ENCODE measurements at places on chromosomes 6 and 20.
A peak's percentile ranks its signal among the peaks of the same experiment; 100 is the strongest.

- DNase-seq = no peak
Measured at GRCh38 chr6:137883400-137884148, 16.5 kb downstream of the TNFAIP3 start.

DNA sequence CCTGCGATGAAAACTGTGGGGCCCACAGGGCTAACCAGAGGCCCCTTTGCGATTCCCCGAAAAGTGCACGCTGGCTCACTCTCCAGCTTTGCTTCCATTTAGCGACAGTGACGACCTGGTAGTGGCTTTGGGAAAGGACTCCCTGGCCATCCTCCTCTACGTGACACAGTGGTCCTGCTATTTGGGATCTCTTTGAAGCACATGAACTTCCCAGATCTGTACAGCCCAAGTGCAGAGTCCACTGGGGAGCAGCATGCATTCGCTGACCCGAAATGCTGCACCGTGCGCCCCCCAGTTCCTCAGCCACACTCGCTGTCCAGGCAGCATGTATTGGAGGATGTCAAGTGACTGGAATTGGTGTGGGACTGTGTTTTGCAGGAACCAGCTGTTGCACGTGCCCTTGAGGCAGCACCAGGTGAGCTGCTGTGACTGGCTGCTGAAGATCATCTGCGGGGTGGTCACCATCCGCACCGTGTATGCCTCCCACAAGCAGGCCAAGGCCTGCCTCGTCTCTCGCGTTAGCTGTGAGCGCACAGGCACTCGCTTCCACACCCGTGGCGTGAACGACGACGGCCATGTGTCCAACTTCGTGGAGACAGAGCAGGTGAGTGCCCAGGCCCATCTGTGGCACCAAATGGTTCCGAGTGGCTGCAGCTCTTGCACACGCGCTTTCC is 51.6 kb downstream of the SYNJ2 start:
- DNase-seq = no peak

- no peak for DNase-seq
Measured at GRCh38 chr20:49843770-49844380, 31.2 kb downstream of the SLC9A8 start.

- peak; percentile 72 for DNase-seq
Measured at GRCh38 chr20:49747707-49748524, 34.2 kb upstream of the B4GALT5 start.

GRCh38 chr6:118080547-118080946 is 173.5 kb downstream of the SLC35F1 start:
- DNase-seq = no peak

GRCh38 chr6:99151634-99152346 is 197.7 kb downstream of the FAXC start:
- DNase-seq = peak; percentile 22

DNA sequence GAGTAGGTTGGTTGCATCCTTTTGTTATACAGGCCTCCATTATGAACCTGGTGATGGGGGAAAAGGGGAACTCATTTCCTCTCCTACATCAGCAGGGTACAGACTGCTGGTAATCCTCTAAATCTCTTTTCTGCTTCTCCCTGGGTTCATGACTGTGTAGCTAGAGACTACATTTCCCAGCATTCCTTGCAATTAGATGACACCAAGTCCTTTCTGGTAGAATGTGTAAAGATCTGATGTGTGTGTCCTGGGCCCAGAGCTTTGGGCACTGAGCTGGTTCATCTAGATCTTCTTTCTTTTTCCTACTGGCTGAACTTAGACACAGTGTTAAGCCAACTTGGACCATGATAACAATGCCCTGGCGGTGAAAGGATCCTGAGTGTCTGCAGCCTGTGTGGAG is 104.7 kb upstream of the IFNGR1 start:
- DNase-seq = no peak

GRCh38 chr6:138844192-138844591 is 48.3 kb downstream of the ECT2L start:
- peak; percentile 44 for DNase-seq

DNA sequence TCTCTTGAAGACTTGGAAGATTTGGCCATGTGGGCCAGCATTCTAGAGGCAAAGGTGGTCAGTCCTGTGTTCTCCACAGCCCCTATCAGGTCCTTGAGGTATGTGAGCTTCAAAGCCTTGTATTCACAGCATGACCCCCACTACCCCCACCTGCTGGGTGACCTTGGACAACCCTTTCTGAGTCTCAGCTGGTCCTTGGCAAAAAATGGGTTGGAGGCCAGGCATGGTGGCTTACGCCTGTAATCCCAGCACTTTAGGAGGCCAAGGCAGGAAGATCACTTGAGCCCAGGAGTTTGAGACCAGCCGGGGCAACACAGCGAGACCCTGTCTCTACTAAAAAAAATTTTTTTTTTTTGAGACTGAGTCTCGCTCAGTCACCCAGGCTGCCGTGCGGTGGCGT is 42.6 kb downstream of the UBE2V1 start:
- DNase-seq = no peak

- DNase-seq = no peak
Measured at GRCh38 chr6:73742433-73742832, 46.4 kb downstream of the CD109 start.

DNA sequence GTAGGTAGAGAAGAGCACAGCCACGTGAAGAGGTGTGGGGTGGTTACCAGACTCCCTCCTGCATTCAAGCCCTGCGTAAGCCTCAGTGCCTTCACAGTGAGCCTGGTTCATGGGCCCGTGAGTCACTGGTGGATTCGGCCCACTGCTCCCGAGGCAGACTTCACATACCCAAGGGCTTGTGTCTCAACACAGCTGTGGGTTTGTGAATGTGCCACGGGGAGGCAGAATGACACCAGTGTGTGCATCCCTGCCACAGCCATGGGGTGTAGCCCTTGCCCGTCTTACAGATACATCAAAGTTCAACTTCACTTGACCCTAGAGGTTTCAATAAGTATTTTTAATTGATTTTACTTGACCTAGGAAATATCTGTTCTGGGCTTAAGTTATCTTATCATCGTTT is 108.5 kb downstream of the MAP3K4 start:
- no peak for DNase-seq

DNA sequence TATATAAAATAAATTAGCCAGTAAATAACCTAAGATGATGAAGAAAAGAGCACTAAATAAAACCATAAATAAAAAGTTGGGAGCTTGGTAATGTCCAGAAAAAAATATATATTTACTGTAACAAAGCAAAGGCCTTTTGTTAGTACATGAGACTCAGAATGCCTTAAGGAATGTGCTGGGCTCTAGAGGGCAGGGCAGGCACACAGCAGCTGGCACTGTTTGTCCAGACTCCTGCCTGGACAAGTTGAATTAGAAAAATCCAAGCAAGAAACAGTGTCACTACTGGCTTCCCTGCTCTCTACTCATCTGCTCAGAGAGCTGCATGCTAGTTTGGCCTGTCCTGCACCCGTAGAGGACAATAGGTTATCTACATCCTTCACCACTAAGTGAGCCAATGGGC is 8.8 kb downstream of the DEFB129 start:
- DNase-seq = peak; percentile 19

DNA sequence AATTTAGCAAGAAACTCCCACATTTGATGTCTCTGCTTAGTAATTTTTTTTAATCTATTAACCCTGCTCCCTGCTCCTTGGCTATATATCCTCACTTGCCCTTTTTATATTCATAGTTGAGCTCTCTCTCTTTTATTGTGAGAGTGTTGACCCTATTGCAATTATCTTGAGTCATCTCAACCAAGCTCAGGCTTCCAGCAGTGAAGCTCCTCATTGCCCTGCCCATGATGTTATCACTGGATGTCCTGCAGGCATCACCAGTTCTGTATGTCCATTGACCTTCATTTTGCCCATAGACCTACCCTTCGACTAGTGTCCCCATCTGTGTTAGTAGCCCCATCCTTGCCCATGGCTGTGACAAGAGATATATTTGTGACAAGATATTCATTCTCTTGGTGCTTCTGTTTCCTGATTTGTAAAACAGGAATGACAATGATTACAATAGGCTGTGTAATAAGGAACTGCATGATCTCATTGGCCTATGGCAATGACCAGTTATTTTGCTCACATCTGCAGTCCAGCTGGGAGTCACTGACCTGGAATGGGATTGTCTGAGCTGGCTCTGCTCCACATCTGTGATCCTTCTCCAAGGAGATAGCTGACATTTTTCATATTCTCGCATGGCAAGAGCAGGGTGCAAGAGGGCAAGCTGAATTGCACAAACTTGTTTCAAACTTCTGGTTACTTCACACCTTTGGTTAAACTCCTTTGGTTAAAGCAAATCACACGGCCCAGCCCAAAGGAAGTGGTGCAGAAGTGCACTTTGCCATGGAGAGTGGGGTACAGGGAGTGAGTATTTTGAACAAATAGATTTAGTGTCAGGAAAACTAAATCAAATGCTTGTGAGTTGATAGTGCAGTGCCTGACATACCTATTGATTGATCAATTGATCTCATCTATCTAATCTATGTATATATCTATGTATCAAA is 47.7 kb upstream of the CST5 start:
- DNase-seq = no peak

DNA sequence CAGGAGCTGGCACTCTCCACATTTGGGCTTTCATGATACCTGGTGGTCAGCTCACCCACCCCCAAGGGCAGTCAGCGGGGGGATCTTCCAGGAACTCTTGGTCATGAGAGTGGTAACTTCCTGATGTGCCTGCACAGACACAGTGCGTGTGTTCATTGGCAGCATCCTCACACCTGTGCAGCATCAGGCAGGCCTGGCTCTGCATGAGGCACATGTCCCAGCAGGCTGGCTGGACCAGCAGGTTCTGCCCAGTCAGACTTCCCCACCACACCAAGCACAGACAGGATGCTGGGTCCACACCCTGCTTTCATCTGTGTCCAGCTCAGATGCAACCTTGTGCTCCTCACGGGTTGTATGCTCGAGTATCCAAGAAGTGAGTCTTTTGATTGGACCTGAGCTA is 15.7 kb upstream of the UNC93A start:
- DNase-seq = no peak

Data from cerebellar cortex (tissue), 1 donor.